Cerebellar cortex (tissue), 1 donor: ENCODE measurements at places on chromosomes 4 and X.
A peak's percentile ranks its signal among the peaks of the same experiment; 100 is the strongest.

DNA sequence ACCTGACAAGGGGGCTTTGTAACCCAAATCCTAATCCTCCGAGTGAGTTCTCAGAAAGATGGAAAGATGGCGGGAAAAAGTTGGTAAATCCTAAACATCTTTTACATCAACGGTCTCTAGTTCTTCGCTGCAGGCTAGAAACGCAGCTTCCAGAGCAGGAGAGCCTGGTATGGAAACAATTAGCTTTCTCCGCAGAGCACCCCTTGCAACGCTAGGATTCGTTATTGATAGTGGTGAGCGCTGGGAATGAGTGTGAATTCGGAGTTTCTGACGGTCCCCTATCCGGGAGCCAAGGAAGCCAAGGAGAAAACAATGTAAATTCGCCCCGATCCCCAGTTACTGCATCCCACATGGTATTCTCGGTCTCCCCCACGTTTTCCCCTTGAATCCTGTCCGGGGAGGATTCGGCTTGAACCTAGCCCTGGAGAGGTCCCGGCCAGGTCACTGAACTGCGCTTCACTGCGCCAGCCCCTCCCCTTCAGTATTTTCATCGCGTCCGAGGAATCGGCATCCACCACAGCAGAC is 4.7 kb upstream of the NEUROG2 start:
- DNase-seq, result no peak

GRCh38 chr4:184907216-184907615 is 81.4 kb upstream of the ACSL1 start:
- no peak for DNase-seq

DNA sequence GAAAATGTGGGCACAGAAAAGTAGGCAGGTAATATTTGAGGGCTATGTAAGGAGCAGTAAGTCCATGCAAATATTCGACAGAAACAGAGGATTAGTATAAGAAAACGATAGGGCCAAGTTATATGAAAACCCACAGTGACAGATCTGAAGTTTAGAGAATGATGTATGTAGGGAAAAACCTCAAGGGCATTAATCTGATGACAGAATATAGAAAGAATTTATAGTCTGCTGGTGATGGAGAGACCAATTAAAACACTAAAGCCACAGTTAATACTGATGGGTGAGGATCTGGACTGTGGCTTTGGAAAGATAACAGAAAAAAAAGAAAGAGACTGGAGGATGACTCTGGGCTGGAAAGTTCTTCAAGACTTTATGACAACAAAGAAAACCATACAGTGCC is 169.7 kb downstream of the PALLD start:
- DNase-seq, result no peak

DNA sequence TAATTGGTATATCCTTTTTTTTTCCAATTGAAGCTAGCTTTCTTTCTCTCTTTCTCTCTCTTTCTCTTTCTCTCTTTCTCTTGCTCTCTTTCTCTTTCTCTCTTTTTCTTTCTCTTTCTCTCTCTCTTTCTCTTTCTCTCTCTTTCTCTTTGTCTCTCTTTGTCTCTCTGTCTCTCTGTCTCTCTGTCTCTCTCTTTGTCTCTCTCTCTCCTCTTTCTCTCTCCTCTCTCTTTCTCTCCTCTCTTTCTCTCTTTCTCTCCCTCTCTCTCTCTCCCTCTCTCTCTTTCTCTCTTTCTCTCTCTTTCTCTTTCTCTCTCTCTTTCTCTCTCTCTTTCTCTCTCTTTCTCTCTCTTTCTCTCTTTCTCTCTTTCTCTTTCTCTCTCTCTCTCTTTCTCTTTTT is 66.6 kb downstream of the ASMT start:
- no peak for DNase-seq

DNA sequence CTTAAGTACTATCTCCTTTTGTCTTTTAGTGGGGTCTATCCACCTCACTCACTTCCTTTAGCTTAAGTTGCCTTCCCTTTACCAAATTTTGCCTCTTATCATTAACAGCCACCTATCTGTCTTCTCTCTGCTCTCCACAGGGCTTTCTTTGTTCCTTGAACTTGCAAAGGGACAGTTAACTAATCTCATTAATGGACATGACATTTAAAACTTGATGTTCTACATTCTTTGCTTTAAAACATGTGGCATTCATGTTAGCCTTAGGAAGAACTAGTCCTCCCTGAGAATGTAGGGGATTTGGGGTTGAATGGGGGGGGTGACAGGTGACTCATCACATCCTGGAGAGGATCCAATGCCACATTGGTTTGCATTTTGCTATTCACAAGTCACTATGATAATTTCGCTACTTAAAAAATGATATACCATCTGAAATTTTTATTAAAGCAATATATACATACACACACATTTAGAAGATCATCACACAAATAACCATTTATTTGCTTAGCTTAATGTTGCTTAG is 41.0 kb upstream of the DMD start:
- no peak for DNase-seq

DNA sequence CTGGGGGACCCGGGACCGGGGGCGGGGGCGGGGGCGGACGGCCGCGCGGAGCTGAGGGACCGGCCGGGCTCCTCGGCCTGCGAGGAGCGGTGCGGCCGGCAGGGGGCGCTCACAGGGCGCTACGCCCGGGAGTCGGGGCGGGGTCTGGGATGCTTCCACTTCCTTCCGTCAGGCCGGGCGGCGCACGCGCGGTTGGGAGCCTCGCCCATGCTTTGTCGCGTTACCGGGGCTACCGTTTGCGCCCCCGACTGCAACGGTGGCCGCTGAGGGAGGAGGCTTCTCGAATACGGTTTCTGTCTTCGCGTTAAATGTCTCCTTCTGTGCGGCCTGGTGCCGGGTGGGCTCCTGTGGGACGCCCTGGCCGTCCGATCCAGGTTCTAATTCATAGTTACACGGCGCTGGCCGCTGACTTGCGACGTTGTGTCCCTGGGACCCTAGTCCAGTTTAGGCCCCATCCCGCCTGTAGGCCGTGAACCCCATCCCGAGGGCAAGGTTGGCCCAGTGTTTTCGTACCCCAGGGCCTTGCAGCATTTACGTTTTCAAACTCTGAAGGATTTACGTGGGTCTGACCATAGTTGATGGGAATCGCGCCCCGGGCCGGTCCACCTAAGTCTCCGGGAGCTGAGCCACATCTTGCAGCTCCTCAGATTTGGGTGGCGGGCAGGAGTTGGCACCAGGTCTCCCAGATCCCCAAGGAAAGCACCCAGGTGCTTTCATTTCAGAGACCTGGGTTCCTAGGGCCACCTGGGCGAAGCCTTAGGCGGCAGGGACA is 549 bp downstream of the MSL3 start:
- peak; percentile 71 for DNase-seq

- DNase-seq, result no peak
These were observed 28.9 kb downstream of the ZNF827 start for GRCh38 chr4:145909773-145910172.

DNA sequence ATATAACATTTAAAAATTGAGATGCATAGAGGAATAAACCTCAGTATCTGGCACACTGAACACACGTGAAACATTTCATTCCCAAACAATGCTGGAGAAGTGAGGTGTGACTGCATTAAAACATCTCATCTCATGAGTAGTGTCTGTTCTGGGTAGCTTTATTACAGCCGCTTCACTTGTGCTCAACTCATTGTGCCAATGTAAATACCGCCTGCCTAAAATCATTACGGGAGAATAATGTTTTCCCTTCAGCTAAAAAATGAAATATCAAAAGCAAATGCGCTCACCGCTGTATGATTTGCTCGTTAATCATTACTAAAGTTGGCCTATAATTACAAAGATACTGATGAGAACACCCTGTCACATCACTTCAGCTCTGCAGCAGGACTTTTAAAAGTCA is 110.2 kb upstream of the PRPS2 start:
- no peak for DNase-seq

GRCh38 chr4:1051472-1051871 is 40.0 kb downstream of the FGFRL1 start:
- DNase-seq, result no peak

DNA sequence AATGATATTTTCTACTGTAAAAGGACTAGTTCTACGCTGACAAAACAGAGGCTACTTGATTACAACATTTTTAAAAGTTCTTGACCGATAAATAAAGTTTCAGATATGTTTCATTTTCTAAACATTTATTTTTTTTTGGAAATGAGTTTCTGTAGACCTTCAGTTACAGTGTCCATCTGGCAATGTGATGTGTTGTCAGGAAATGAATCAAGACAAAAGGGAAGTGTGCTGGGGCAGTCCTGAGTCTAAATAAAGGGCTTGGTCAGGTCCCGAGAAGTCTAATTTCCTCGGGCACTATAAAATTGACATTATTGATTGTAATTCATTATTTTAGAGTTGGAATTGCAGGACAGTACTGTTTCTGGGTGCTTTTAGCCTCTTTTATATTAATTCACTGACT is 57.0 kb upstream of the FTHL17 start:
- no peak for DNase-seq

- DNase-seq, result no peak
These were observed 211.1 kb downstream of the GUCY2F start for GRCh38 chrX:109270580-109271484.

DNA sequence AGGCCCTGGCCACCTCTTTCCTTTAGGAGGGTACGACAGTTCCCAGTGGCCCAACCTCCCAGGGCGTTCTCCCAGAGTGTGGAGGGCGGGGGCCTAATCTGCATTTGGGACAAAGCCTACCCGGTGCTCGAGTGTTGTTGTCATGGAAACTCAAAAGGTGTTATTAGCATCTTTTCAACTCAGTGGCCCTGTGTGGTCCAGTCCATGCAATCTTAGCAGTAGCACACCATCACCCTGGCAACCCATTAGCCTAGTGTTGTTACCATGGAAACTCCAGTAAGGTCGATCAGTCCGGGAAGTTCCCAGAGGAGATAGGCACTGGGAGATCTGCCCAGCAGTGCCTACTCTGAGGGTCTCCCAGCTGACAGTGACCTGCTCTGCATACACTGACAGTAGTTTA is 20.2 kb downstream of the APLN start:
- DNase-seq, result no peak

GRCh38 chrX:110066488-110067225 is 63.7 kb downstream of the TMEM164 start:
- no peak for DNase-seq

GRCh38 chr4:11590132-11590531 is 161.4 kb upstream of the HS3ST1 start:
- no peak for DNase-seq

DNA sequence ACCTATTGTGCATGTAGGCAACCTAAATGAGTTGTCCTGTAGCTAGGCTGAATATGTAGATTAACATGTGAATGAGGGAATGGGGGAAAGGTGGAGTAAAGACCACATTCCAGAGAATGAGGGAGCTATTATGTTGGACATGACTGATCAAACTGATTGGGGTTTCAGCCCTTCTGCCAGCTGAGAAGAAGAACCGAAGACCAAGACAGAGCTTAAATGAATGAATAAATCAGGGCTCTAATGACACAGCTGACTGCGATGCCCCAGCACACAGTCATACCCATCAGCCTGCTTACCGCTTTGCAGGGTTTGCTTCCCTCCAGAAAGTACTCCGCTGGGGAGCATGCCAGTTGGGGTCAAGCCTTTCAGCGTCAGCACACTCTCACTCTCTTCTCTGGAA is 315.4 kb downstream of the PPP3CA start:
- DNase-seq, result no peak

- DNase-seq, result no peak
These were observed 25.5 kb downstream of the GPRASP3 start for GRCh38 chrX:102745857-102746584.

DNA sequence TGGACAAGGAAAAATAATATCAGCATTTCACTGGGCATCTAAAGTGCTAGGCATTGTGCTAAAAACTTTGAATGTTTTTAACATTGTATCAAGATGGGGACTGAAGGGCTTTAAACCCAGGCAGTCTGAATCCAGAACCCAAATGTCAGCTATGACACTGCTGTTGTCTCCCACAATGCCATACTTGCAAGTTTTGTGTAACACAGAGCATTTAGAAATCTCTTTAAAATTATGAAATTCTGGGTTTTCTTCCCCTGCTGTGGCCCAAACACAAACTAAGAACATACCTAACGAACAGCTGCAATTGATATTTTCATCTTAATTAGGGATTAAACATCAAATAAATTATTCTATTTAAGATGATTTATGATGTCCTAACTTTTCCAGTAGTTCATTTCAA is 66.8 kb upstream of the LSM6 start:
- no peak for DNase-seq

- DNase-seq, result no peak
These were observed 90.1 kb upstream of the NOCT start for GRCh38 chr4:138925495-138925894.
